ENCODE measurements at places on chromosomes 4 and X. TPM values are rescaled to one million over a fixed set of nuclear protein-coding genes. Genes with fewer than 3 reads are reported as not detected.

GRCh38 chr4:168723020-168723419 is 226.2 kb downstream of the PALLD start:
- H3K4me1 ChIP-seq: peaks cover 5% of the 10 kb centered on the region
- H3K4me3 ChIP-seq: no peak overlapping the region
- peaks cover 44% of the 10 kb centered on the region for H3K36me3 ChIP-seq
- no peaks in the 10 kb centered on the region for H3K27me3 ChIP-seq

GRCh38 chr4:94466923-94467322 is 15.2 kb downstream of the PDLIM5 start:
- H3K4me3 ChIP-seq: no peak overlapping the region
- H3K36me3 ChIP-seq: peaks cover 9% of the 10 kb centered on the region
- H3K4me1 ChIP-seq: peaks cover 19% of the 10 kb centered on the region

- peaks cover 3% of the 10 kb centered on the region for H3K4me1 ChIP-seq
Measured at GRCh38 chr4:66376921-66377320, 706.6 kb upstream of the EPHA5 start.

DNA sequence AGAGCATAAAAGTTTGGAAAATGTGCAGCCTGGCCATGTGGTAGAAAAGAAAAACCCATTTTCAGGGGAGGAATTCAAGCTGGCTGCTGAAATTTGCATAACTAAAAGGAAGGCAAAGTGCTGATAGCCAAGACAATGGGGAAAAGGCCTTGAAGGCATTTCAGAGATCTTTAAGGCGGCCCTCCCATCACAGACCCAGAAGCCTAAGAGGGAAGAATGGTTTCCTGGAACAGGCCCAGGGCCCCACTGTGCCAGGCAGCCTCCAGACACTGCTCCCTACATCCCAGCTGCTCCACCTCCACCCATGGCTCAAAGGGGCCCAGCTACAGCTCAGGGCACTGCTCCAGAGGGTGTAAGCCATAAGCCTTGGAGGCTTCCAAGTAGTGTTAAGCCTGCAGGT is 158.0 kb upstream of the PRDX4 start:
- H3K27ac ChIP-seq: no peak overlapping the region
- DNase-seq: no peak
- no peaks in the 10 kb centered on the region for H3K27me3 ChIP-seq
- H3K36me3 ChIP-seq: no peaks in the 10 kb centered on the region
- H3K4me1 ChIP-seq: peaks cover 49% of the 10 kb centered on the region
- no peak overlapping the region for H3K4me3 ChIP-seq

- no peaks in the 10 kb centered on the region for H3K36me3 ChIP-seq
- H3K4me3 ChIP-seq: no peak overlapping the region
- peaks cover 39% of the 10 kb centered on the region for H3K4me1 ChIP-seq
- no peak overlapping the region for H3K27ac ChIP-seq
- H3K27me3 ChIP-seq: no peaks in the 10 kb centered on the region
- DNase-seq: no peak
Measured at GRCh38 chr4:182224192-182224850, 18.9 kb upstream of the TENM3 start.

GRCh38 chr4:36638273-36638811 is 356.9 kb downstream of the DTHD1 start:
- H3K27ac ChIP-seq: no peak overlapping the region
- no peaks in the 10 kb centered on the region for H3K36me3 ChIP-seq
- DNase-seq: no peak
- H3K4me3 ChIP-seq: no peak overlapping the region
- H3K27me3 ChIP-seq: peaks cover 2% of the 10 kb centered on the region

DNA sequence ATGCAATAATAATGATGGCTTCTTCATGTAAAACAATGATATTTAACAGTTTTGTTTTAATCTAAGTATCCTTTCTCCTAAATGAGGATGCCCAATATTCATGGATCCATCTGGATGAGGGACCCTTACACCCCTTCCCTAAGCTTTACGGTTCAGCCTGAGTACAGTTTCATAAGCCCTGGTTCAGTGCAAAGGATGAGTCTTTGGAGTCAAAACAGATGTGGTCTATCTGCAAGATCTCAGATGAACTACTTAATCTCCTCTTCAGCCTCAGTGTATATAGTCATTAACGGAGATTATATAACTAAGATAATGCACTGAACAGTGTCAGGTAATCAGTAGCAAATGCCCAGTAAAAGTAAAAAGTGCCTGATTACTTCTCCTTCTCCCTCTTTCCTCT is 22.1 kb downstream of the ANXA5 start:
- H3K4me1 ChIP-seq: peaks cover 16% of the 10 kb centered on the region
- H3K4me3 ChIP-seq: no peak overlapping the region
- peaks cover 36% of the 10 kb centered on the region for H3K36me3 ChIP-seq
- no peak for DNase-seq
- H3K27me3 ChIP-seq: no peaks in the 10 kb centered on the region
- H3K27ac ChIP-seq: no peak overlapping the region

GRCh38 chrX:1661048-1661921 is 46.4 kb downstream of the ASMT start:
- no peak overlapping the region for H3K27ac ChIP-seq
- H3K4me1 ChIP-seq: peaks cover 14% of the 10 kb centered on the region
- no peak for DNase-seq
- H3K36me3 ChIP-seq: no peaks in the 10 kb centered on the region
- no peak overlapping the region for H3K4me3 ChIP-seq

MND1 gene
- 7.7 TPM for total RNA-seq

GRCh38 chrX:13212191-13212651 is 107.6 kb downstream of the ATXN3L start:
- H3K36me3 ChIP-seq: no peaks in the 10 kb centered on the region
- peak overlapping the region; percentile 86 for H3K27ac ChIP-seq
- peaks cover 23% of the 10 kb centered on the region for H3K4me1 ChIP-seq
- H3K27me3 ChIP-seq: no peaks in the 10 kb centered on the region
- no peak for DNase-seq
- H3K4me3 ChIP-seq: no peak overlapping the region

FMR1 gene
- 107 TPM for total RNA-seq

SASH3 gene
- total RNA-seq: not detected

- no peaks in the 10 kb centered on the region for H3K4me1 ChIP-seq
- no peak overlapping the region for H3K27ac ChIP-seq
- DNase-seq: no peak
- no peaks in the 10 kb centered on the region for H3K36me3 ChIP-seq
- no peaks in the 10 kb centered on the region for H3K27me3 ChIP-seq
Measured at GRCh38 chr4:94305466-94306225, 37.0 kb downstream of the HPGDS start.

GRCh38 chrX:9676306-9676705 is 89.3 kb downstream of the GPR143 start:
- H3K27me3 ChIP-seq: no peaks in the 10 kb centered on the region
- H3K4me3 ChIP-seq: no peak overlapping the region
- no peak overlapping the region for H3K27ac ChIP-seq
- H3K4me1 ChIP-seq: no peaks in the 10 kb centered on the region
- peaks cover 30% of the 10 kb centered on the region for H3K36me3 ChIP-seq
